ENCODE measurements at places on chromosomes 6 and 20.
A peak's percentile ranks its signal among the peaks of the same experiment; 100 is the strongest.

DNA sequence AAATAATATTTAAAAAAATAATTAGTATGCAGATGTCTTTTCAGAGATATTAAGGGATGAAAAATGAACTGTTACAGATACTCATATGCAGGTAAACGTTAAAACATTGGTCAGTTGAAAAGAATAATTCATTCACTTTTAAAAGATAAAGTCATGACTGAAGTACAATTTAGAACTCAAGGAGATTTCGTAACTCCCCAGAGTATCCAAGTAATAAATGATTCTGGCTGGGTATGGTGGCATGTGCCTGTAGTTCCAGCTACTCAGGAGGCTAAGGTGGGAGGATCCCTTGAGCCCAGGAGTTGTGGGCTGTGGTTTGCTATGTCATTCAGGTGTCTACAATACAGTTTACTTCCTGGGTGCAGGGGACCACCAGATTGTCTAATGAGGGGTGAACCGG is 122.3 kb upstream of the TMEM181 start:
- DNase-seq: no peak

GRCh38 chr6:162712694-162713093 is 14.9 kb downstream of the PRKN start:
- DNase-seq: peak; percentile 55

DNA sequence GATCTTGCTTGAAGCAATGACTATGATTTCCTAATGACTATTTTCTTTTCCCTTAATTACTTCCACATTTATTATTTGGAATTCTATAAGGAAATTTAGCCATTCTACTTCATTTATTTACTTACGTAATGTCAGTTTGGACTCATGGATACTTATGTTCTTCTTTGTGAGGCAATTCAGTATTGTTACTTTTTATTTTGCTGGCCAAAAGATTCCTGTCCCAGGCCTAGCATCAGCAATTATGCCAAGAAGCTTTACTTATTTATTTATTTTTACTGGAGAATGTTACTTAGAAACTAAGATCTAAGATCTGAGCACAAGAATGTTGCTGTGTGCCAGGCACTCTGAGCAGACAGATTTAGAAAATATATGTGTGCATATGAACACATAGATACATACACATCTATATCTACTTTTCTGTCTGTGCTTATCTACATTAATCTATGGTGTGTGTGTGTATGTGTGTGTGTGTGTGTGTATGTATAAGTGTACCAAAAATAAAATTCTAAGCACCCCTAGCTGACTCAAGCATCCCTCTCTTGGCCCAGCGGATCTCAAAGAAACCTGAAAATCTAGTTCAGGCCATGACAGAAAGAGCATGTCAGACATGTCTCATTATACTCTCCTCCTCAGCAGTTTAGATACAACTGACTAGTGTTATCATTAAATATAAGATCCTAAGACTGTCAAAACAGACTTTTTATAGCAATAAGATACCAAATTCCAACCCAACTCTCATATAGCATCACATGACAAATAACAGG is 640.0 kb upstream of the GJE1 start:
- DNase-seq: no peak

DNA sequence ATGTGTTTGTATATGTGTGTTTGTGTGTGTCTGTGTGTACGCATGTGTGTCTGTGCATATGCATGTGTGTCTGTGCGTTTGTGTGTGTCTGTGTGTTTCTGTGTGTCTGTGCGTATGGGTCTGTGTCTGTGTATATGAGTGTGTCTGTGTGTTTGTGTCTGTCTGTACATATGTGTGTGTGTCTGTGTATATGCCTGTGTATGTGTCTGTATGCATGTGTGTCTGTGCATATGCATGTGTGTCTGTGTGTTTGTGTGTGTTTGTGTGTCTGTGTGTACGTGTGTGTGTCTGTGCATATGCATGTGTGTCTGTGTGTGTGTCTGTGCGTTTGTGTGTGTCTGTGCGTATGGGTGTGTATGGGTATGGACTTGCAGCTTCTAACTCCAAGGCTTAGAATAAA is 174.0 kb upstream of the NOX3 start:
- DNase-seq: no peak

DNA sequence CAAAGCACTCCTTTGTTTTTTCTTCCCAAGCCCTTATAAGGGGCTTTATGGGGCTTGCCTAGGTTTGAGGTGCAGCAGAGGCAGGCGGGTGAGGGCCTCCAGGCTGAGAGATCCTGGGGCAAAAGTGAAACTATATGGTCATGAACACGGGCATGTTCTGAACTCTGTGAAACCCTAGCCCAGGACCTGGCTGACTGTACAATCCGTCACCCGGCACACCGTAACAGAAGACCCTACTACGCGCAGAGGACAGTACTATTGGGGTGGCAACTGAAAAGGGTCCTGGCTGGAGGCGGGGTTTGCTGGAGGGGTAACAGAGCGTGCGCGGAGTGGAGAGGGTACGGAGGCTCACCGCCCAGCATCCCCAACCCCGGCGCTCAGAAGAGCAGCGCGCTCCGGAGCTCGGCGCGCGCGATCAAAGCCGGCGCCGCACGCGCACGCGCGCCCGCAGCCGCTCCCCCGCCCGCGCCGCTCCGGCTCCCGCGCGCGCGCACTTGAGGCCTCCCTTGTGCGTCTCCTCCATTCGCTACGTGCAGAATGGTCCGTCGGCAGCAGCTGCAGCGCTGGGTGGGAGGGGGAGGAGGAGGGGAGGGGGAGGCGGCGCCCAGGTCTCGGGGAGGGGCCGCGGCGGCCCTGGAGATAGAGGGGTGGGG is 54.2 kb downstream of the MRPL14 start:
- peak; percentile 96 for DNase-seq

- DNase-seq: no peak
Observed at GRCh38 chr6:98847779-98848538, 13.6 kb downstream of the POU3F2 start.

DNA sequence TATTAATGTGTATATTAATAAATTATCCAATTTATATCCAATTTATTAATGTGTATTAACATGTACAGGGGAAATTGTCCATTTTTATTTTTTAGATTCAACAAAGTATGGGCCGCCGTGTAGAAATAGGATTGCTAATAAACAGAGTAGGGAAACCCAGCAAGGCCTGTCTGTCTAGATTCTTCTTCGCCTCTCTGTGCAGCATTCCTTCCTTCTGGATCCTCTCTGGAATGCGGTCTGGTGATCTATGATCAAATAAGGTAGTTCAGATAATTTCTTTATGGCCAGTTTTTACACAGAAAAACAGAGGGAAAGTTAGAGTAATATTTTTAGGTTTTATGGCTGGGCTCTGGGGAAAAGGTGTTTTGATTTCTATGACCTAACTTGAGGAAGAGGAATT is 19.9 kb upstream of the HFE start:
- DNase-seq: no peak

DNA sequence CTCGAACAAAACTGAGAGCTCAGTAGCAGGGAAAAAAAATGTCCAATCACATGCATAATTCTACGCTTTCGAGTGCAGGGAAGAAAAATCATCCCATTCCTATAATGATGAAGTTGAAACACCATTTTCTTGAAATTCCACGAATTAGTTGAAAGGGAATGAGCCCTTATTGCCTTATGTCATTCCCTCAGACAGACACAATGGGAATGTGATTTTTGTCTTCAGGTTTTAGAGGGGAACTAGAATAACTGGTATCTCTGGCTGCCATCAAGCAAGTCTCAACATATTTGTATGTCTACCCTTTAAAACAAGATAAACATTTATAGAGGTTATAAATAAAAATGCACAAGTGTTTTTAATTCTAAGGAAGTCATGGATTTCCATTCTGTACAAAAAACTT is 87.9 kb downstream of the KIF13A start:
- DNase-seq: no peak

- DNase-seq: no peak
Observed at GRCh38 chr6:38220069-38220723, 400.7 kb downstream of the ZFAND3 start.

GRCh38 chr20:43937591-43937990 is 22.9 kb downstream of the TOX2 start:
- no peak for DNase-seq

DNA sequence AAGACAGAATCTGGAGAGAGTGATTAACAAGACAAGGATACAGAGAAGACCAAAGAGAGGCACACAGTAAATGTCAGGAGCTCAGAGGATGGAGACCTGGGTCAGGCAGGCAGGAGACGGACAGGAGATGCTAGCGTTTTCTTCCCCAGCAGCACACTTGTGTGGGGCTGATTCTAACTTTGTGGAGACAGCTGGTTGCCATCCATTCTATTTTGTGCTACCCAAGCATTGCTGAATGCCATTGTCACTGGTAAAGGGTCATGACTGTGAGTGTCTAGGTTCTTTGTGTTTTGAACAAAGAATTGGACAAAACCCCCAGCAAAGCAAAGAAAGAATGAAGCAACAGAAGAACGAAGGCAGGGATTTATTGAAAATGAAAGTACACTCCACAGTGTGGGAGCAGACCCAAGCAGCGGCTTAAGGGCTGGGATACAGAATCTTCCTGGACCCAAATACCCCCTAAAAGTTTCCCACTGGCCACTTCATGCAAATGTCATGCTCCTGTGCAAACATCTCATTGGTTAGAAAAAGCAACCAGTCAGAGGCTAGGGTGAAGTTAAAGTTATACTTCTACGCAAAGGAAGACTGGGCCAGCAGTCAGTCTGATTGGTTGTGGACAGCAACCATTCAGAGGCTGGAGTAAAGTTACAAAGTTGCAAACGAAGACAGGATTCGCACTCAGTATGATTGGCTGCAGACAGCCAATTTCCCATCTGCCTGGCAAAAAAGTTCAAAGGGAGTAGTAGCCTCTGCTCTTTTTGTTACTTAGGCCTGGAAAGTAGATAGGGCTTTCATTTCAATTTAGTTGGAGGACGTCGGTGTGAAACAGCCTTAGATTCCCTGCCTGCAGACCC is 17.5 kb downstream of the PTK7 start:
- peak; percentile 17 for DNase-seq

DNA sequence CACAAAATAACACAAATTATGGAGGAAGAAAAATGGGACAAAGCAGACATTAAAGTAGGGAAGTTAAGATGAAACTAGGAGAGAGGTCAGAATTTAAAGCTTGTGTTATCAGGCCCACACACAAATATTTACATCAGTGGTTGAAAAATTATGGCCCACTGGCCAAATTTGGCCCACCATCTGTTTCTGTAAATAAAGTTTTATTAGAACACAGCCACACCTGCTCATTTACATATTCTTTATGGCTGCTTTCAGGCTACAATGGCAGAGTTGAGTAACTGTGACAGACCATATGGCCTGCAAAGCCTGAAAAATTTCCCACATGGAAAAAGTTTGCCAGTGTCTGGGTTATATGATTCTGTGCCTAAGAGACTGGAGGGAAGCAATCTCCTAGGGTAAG is 49.0 kb downstream of the SLC22A23 start:
- DNase-seq: no peak

GRCh38 chr20:56621730-56622129 is 7.4 kb upstream of the TFAP2C start:
- DNase-seq: no peak

- no peak for DNase-seq
Observed at GRCh38 chr20:50309764-50310672, 119.4 kb downstream of the CEBPB start.

DNA sequence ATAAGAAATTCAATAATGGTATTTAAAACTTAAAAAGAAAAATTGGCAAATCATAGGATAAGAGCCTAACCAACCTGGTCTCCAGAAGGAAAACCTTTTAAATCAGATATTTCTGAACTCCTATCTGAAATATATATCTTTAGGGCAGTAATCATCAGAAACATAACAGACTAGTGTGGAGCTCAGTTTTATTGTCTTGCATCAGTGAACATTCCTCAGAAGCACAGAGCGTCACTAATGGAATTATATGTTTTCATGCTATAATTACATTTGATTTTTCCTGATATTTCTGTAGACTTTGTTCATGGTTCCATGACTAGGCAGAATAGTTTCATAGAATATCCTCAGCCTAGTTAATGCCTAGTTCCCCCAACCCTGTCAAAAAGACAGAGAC is 262.2 kb downstream of the EYA4 start:
- DNase-seq: no peak

GRCh38 chr6:145564553-145564952 is 170.8 kb downstream of the EPM2A start:
- no peak for DNase-seq

GRCh38 chr20:31951530-31952453 is at the start of gene PDRG1:
TSS of gene PDRG1 (minus strand) at chr20:31952046. CDS start at chr20:31951961, 85 bp downstream.
- DNase-seq: peak; percentile 100

- DNase-seq: no peak
Observed at GRCh38 chr20:49118307-49118706, 69.8 kb downstream of the STAU1 start.

DNA sequence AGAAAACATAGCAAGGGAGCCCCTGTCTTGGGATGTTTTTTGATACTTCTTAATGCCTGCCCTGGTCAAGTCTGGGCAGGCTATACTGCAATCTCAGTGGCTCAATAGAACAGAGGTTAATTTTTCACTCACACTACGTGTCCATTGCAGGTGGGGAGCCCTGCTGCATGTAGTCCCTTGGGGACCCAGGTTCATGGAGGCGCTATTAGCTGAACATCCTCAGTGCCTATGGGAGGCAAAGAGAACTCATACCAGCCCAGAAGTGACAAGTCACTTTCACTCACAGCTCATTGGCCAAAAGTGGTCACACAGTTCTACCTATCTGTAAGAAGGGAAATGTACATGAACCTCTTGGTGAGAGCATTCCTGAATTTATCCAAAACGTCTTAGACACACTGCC is 23.2 kb downstream of the CGA start:
- DNase-seq: no peak

DNA sequence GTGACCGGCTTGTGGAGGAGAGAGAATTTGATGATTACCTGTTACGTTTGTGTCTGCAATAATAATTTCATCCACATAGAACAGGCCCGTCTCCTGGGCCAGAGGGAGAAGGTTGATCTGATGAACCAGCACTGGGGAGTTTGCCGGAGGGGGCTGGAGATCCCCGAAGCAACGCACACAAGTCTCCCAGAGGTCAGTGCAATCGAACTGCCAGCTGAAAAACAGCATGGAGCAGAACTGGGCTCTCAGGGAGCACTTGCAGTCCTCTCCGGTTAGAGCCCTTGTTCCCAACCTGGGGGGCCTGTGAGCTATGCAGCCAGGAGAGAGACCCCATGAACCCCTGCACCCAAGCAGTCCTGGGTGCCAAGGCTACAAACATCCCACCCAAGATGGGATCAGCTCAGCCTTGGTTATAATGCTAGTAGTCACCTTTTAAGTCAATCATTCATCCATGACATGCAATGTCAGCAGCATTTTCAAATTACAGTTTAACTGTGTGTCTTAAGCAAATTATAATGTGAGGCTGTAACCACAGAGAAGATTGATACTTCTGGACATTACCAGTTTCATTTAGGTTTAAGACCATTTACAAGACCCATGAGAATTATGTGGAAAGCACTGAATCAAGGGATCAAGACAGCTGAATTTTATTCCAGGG is 34.2 kb downstream of the PKHD1 start:
- no peak for DNase-seq

- no peak for DNase-seq
Observed at GRCh38 chr6:157955675-157956074, 26.0 kb upstream of the SYNJ2 start.
